ENCODE measurements at places on chromosomes 6 and 20.
A peak's percentile ranks its signal among the peaks of the same experiment; 100 is the strongest.

DNA sequence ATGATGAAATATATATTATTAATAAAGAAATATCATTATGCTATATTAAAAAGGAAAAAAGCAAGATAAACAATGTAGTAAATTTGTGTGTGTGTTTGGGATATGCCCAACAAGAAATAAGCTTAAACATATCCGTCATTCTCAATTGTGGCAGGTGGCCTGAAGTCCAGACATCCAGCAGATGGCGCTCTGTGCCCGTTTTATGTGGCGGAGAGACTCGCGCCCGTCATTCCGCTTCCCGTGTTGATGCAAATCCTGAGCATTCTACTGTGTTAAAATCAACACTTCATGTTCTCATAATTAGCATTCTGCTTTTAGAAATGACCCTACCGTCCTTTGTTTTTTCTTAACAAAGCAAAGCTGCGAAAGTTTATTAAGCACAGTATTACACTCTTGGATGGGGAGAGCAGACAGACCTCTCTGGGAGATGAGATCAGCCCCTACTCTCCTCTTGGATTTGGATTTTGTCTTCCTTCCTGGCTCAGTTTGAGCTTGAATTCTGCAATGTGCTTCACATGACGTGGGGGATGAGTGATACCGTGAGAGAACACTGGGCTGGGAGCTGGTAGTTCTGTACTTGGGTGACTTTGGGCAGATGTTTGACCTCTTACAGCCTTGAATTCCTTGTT lies 125.8 kb downstream of the MCHR2 start:
- peak; percentile 66 for DNase-seq

GRCh38 chr20:46581391-46581790 lies 30.9 kb upstream of the OCSTAMP start:
- no peak for DNase-seq

DNA sequence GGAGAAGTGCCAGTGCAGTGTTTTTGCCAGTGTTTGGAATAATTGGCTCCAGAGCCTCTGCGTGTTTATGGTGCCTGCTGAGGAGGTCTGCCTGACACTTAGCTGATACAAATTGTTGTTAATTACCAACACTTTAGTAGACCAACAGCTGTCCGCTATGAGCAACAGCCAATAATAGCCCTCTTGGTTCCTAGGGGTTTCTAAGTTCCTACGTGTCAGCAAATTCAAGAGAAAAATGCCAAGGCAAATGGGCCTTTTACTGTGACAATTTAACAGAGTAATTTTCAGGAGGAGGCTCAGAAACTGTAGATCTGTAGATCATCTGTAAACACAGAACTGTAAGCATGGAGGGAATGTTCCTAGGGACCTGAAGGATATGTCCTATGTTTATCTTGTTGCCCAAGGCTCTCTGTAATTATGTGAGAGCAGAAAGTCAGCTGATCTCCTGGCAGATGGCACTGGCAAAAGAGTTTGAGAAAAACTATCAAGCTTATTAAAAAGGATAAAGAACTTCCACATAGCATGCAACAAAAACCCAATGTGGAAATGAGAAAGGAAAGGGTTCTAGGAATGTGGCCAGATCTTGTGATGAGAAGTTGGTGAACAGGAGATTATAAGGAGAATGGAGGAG lies 157.7 kb downstream of the GJA1 start:
- DNase-seq, result no peak

DNA sequence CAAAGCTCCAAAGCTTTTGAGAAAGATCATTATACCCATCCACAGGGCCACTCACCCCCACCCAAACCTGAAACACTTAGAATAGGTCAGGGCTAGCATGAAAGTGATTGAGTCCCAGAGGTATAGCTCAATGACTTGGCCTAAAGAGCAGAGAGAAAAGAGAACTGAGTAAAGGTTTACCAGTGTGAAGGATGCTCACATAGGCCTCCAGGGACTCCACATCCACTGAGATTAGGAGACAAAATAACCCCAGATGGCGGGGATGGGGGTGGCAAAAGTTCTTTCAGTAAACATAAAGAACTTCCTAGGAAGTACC lies 12.2 kb downstream of the SAYSD1 start:
- no peak for DNase-seq

DNA sequence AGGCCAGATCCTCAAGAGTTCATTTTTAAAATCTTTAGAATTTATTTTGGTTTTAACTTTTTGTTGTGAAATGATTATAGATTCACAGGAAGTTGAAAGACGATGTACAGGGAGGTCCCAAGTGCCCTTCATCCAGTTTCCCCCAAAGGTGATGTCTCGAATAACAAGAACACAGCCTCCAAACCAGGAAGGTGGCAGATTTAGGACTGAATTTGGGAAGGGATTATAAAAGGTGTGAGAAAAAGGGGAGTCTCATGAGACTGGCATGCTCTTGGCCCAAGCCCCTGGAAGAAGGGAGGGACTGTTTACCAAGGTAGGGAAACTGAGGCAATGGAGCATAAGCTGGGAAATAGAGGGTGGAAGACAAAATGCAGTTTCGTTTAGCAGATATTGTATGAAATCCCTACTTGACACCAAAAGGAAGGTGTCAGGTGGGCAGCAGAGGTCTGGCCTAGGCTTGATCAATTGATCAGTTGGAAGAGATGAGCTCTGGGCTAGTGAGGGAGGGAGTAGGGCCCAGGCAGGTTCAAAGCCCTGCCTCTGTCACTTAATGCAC lies 81.2 kb downstream of the BMP7 start:
- DNase-seq, result no peak

DNA sequence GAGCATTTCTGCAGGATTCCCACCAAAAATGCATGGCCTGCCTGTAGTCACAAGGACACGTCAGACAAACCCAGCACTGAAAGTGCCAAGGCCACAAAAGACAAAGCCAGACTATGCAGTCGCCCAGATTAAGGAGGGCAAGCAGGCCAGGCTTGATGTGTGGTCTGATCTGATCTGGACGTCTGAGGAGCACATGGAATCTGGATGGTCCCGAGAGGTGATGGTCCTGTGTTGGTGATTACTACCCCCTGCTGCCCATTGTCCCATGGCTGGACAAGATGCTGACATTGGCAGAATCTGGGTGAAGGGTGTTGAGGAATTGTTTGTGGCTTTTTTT lies 17.1 kb downstream of the NPEPL1 start:
- no peak for DNase-seq

- DNase-seq, result no peak
These were observed 150.5 kb upstream of the PRSS16 start for GRCh38 chr6:27096834-27097511.

Data from T-helper 9 cell (primary cell).